GM23338 (cell line): ENCODE measurements at places on chromosomes 4 and X. TPM values are rescaled to one million over a fixed set of nuclear protein-coding genes. Genes with fewer than 3 reads are reported as not detected.

The NPNT gene
- 1.4 and 3.1 TPM in 2 replicates for total RNA-seq

DNA sequence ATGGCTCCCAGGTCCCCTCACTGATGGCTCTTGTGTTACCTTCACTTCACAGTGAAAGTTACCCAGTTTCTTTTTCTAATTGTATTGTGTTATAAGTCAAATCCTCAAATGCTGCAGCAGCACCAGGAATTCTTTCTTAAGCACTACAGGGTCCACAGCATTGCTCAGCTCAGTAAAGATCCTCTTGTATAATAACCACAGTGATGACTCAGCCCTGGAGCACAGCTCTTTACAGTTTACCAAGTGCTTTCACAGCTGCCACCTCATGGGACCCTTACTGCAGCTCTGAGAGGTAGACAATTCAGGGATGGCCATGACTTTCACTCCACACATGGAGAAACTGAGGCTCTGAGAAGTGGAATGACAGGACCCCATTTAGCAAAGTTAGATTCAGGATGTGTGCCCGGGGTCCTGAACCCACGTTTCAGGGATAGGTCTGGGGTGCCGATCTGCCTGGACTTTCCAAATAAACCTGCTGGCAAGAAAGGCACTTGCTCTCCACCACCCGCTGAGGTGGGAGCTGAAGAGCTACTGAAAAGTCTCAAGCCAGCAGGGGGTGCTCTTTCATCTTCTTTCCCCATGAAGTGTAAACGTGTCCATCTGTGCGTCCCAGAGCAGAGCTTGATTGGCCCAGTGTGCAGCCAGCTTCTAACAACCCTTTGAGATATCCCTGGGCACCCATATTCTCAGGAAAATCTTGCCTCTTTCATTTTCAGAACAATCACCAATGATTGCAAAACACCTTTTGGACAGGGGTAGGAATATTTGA, 35.7 kb upstream of the GABRQ start:
- H3K4me3 ChIP-seq, result no peak overlapping the region
- peak; percentile 70 for DNase-seq
- H3K36me3 ChIP-seq, result no peaks in the 10 kb centered on the region
- no peak overlapping the region for H3K27ac ChIP-seq

The SYTL4 gene
- total RNA-seq, result 0.28 TPM in 1 of 2 replicates, not detected in the other

GRCh38 chr4:135122457-135122856, 920.9 kb upstream of the PABPC4L start:
- no peaks in the 10 kb centered on the region for H3K4me1 ChIP-seq
- DNase-seq, result no peak
- no peak overlapping the region for H3K27ac ChIP-seq
- H3K4me3 ChIP-seq, result no peak overlapping the region
- H3K27me3 ChIP-seq, result no peaks in the 10 kb centered on the region

The TCEAL2 gene
- total RNA-seq, result 9.1 and 12.3 TPM in 2 replicates

- no peak for DNase-seq
- no peaks in the 10 kb centered on the region for H3K36me3 ChIP-seq
- H3K27ac ChIP-seq, result no peak overlapping the region
These were observed 33.2 kb downstream of the RELL1 start for GRCh38 chr4:37652747-37653527.

DNA sequence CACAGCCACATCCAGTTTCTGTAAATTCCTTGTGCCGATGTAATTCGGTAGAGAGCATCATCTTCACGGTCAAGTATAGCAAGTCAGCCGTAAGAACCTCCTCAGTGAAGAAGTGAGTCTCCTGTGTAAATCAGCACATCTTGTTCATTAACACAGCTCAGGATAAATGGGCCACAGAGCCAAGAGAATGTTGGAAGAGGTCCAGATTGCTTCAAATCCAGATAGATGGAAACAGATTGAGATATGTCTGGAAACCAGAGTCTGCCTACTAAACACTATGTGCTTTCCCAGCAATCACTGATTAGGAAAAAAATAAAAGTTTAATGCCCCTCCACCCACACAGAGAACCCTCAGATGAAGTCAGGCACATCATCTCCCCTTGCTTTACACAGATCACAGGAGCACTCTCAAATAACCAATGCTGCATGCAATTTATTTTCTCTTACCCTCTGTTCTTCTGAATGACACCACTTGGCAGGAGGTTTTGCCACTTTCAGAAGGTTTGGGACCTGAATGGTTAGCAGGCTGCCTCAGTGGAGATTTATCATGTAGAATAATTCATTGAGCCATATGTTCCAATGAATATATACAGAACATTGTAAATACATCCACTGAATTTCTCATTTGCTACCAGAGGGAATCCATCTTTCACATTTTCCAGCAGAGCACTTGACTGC, 357.7 kb downstream of the C4orf33 start:
- H3K36me3 ChIP-seq, result no peaks in the 10 kb centered on the region
- no peak for DNase-seq
- no peaks in the 10 kb centered on the region for H3K4me1 ChIP-seq
- H3K4me3 ChIP-seq, result no peak overlapping the region

GRCh38 chr4:101238706-101239105, 108.6 kb downstream of the PPP3CA start:
- H3K27me3 ChIP-seq, result no peaks in the 10 kb centered on the region
- no peaks in the 10 kb centered on the region for H3K4me1 ChIP-seq
- no peaks in the 10 kb centered on the region for H3K36me3 ChIP-seq
- DNase-seq, result no peak
- H3K4me3 ChIP-seq, result no peak overlapping the region

The APOOL gene
- 7.5 and 10.4 TPM in 2 replicates for total RNA-seq

DNA sequence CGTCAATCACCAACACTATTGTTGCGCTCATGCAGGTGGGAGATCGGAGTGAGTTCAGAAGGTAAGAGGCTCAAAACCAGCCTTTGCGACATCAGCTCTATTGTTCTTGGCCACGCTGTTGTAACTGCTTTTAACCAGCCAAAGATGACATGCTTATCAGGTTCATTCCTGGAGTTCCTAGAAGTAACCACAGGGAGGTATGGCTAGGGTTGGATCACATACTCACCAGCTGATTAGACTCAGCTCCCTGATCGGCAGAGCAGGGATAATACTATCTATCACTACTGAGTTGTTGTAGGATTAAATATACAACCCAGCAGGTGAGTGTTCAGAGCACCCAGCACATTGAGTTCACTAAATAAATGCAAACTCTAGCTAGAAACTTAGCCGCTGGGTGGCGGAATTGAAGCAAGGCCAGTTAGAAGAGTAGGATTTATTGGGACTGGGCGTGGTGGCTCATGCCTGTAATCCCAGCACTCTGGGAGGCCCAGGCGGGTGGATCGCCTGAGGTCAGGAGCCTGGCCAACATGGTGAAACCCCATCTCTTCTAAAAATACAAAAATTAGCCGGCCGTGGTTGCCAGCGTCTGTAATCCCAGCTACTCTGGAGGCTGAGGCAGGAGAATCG, 12.4 kb downstream of the SLC34A2 start:
- peaks cover 6% of the 10 kb centered on the region; the same call in 1 of the 2 replicates for H3K4me1 ChIP-seq
- H3K27me3 ChIP-seq, result no peaks in the 10 kb centered on the region
- DNase-seq, result peak; percentile 49
- no peak overlapping the region for H3K27ac ChIP-seq
